ENCODE measurements at places on chromosomes 12 and 14. TPM values are rescaled to one million over a fixed set of nuclear protein-coding genes. Genes with fewer than 3 reads are reported as not detected.

Gene PLEKHG7
- total RNA-seq = not detected

Gene PMCH
- not detected for total RNA-seq

DNA sequence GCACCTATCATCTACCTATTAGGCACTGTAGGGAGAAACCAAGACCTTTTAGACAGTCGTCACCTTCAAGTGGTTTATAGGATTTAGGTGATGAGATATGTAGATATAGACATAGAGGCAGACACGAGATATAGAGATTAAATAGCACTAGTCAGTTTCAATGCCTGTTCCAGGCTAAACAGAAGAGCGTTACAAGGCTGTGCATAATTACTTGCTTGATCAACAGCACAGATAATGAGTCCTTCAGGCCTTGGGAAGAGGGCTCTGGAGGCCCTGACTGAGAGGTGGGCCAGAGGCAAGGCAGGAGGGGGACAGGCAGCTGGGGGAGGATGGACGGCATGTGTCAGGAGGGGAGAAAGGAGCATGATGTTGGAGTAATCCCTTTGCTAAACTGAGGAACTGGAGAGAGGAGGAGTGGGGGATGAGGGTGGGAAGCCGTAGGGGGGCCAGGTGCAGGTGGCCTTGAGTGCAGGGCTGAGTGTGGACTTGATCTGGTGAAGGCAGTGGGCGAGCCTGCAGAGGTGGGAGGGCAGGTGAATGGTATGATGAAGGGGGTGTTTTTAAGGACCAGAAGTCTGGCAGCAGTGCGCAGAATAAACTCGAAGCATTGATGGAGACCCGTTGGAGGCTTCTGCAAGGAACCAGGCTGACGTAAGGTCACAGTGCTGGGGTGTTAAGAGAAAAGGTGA lies 43.9 kb upstream of the ATP23 start:
- no peak for DNase-seq

DNA sequence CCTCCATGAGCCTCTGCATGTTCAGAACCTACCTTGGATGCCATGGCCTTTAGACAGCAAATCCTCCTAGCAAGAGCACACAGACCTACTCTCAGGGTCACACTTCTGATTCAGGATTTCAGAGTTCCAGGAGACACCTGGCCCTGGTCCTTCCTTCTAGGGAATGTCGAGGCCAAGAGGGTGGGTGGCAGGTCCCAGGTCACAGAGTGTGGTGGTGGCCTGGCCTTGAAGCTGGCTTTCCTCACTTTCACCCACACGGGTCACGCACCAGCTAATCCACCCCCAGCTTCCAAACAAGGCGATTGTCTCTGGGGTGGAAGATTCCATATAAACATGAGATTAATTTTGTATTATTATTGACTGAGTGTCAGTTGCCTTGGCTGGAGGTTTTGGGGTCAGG lies 328.3 kb upstream of the RTL1 start:
- no peak for DNase-seq

- DNase-seq = no peak
These were observed 131.2 kb downstream of the SCARB1 start for GRCh38 chr12:124732275-124733075.

DNA sequence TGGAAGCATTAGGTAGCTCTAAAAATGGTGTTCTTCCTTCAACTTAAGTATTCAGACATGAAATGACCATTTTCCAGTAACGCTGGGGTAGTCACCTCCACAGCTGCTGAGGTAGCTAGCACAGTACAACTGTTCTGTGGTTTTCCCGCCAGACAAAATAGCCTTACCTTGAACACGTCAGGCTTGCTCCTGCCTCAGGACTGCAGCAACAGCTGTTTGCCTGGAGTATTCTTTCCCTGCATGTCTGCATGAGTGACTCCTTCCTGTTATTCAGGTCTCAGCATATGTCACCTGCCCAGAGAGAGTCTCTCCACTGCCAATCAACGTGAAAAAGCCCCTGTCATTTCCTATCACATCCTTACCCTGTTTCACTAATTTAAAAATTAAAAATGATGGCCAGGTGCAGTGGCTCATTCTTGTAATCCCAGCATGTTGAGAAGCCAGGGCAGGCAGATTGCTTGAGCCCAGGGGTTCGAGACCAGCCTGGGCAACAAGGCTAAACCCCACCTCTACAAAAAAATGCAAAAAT lies 37.9 kb downstream of the WDR89 start:
- no peak for DNase-seq

- no peak for DNase-seq
These were observed 111.9 kb upstream of the PRMT8 start for GRCh38 chr12:3379079-3379478.

Gene IQSEC3
- not detected for total RNA-seq

Gene KRT79
- not detected for total RNA-seq

- no peak for DNase-seq
These were observed 49.2 kb upstream of the NCOR2 start for GRCh38 chr12:124616394-124617221.

DNA sequence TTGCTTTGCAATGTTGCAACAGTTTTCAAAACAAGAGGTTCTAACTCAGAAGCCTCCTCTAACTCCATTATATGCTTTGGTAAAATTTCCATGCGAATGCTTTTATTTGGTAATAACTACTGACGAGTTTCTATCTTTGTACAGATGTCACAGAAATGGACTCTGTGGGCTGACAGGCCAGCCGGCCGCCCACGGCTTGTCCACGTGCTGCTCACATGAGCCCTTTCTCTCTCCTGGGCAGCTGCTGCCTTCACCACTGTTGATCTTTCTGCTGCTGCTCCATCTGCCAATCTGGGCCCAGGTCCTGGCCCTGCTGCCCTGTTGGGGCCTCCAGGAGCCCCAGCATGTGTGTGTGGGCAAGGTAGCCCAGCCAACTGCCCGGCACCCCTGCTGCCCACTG lies 168.2 kb upstream of the TMEM132C start:
- no peak for DNase-seq

DNA sequence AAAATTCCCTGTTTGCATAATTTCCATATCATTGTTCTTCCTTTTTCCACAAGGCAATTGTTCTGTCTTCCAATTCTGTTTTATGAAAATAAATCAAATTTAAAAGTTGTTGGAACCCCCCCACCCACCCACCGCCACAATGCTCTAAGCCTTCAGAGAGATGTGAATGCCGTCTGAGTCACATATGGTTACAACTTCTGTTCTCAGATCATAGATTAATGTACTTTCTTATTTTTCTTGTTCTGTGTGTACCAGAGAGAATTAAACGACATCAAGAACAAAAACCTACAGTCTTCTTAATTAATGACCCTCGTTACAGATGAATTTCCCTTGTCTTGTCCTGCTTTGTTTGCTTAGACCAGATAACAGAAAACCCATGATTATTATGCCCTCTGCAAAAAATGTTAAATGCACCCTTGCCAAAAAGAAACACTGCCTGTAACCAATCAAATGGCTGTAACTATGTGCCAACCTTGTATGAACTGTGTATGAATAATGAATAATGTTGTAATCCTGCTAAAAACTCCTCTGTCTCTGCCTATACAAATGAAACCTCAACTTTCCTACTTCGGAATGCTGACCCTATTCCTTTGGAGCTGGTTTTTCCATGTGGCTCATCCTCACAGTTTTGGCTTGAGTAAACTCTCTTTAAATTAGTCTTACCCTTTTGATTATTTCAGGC lies 14.0 kb downstream of the OR6S1 start:
- DNase-seq = no peak

Gene HOXC12
- not detected for total RNA-seq

Gene KRT3
- total RNA-seq = not detected

DNA sequence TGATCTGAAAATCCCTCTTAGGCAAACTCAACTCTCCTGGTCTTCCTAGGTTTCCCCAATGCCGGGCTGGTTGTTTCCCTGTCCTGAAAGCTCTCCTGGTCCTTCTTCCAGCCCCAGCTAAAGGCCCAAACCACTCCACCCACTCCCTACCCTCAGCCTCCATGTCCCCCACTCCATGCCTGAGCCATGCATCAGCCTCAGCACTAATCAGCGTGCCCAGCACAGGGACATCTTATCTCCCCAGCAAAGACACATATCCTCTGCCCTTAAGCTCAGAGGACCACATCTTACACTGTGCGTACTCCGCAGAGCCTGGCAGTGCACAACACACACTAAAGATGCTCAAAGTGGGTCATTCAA lies 25.9 kb downstream of the ACTN1 start:
- DNase-seq = no peak

GRCh38 chr12:92533280-92533890 lies 169.4 kb upstream of the PLEKHG7 start:
- no peak for DNase-seq
